GM23248 (cell line): ENCODE measurements at places on chromosomes 4 and X. TPM values are rescaled to one million over a fixed set of nuclear protein-coding genes. Genes with fewer than 3 reads are reported as not detected.

The FRMPD3 gene
- polyA plus RNA-seq: 0.03 TPM in 1 of 2 replicates, not detected in the other

The RHOH gene
- polyA plus RNA-seq: 0.24 TPM in 1 of 2 replicates, not detected in the other

The HAND2 gene
- polyA plus RNA-seq: 17.8 and 19.3 TPM in 2 replicates

The SAT1 gene
- polyA plus RNA-seq: 223 and 245 TPM in 2 replicates

The PCDH18 gene
- 114 and 119 TPM in 2 replicates for polyA plus RNA-seq

The PNMA6F gene
- not detected in 2 replicates for polyA plus RNA-seq

The SUPT20HL2 gene
- not detected in 2 replicates for polyA plus RNA-seq

The HOPX gene
- polyA plus RNA-seq: not detected in 2 replicates

The LCORL gene
- polyA plus RNA-seq: 3.9 and 5.0 TPM in 2 replicates

The INTU gene
- polyA plus RNA-seq: 1.6 and 2.3 TPM in 2 replicates

The C4orf33 gene
- 5.3 and 7.8 TPM in 2 replicates for polyA plus RNA-seq

- no peak for DNase-seq
- H3K4me3 ChIP-seq: no peak overlapping the region
Measured at GRCh38 chrX:130047416-130047815, 62.9 kb downstream of the ELF4 start.

DNA sequence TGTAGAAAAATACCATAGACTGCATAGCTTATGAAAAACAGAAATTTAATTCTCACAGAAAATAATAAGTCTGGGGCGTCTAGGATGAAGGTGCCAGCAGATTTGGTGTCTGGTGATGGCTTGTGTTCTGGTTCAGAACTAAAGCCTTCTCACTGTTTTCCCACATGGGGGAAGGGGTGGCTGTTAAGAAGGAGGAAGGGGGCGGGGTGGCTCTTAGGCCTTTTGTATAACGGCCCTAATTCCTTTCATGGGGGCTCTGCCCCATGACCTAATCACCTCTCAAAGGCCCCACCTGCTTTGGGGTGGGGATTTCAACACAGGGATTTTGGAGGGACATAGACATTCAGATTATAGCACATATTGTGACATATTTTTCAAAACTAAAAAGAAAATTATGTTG lies 173.2 kb upstream of the TECRL start:
- no peaks in the 10 kb centered on the region for H3K27me3 ChIP-seq
- DNase-seq: no peak
- H3K27ac ChIP-seq: no peak overlapping the region

- no peaks in the 10 kb centered on the region for H3K4me1 ChIP-seq
- DNase-seq: no peak
- H3K4me3 ChIP-seq: no peak overlapping the region
- H3K27ac ChIP-seq: no peak overlapping the region
Measured at GRCh38 chrX:41689711-41690110, 938 bp downstream of the GPR34 start.

- no peak overlapping the region for H3K27ac ChIP-seq
- H3K4me3 ChIP-seq: no peak overlapping the region
- H3K36me3 ChIP-seq: no peaks in the 10 kb centered on the region
Measured at GRCh38 chr4:131427000-131427399, 1722.1 kb upstream of the PCDH10 start.

GRCh38 chrX:7970428-7970827 lies 43.2 kb upstream of the PNPLA4 start:
- no peak overlapping the region for H3K27ac ChIP-seq
- DNase-seq: no peak
- H3K4me1 ChIP-seq: no peaks in the 10 kb centered on the region
- no peaks in the 10 kb centered on the region for H3K27me3 ChIP-seq
- H3K36me3 ChIP-seq: no peaks in the 10 kb centered on the region
- no peak overlapping the region for H3K4me3 ChIP-seq

GRCh38 chrX:15816886-15817285 lies 26.6 kb downstream of the ZRSR2 start:
- no peak overlapping the region for H3K27ac ChIP-seq
- no peak for DNase-seq
- H3K27me3 ChIP-seq: no peaks in the 10 kb centered on the region
- H3K36me3 ChIP-seq: peaks cover 3% of the 10 kb centered on the region; the same call in 1 of the 2 replicates
- no peak overlapping the region for H3K4me3 ChIP-seq

GRCh38 chr4:118712872-118713271 lies 27.7 kb downstream of the METTL14 start:
- H3K36me3 ChIP-seq: peaks cover 26% of the 10 kb centered on the region
- no peaks in the 10 kb centered on the region for H3K27me3 ChIP-seq
- peaks cover 14% of the 10 kb centered on the region for H3K4me1 ChIP-seq
- no peak overlapping the region for H3K4me3 ChIP-seq

DNA sequence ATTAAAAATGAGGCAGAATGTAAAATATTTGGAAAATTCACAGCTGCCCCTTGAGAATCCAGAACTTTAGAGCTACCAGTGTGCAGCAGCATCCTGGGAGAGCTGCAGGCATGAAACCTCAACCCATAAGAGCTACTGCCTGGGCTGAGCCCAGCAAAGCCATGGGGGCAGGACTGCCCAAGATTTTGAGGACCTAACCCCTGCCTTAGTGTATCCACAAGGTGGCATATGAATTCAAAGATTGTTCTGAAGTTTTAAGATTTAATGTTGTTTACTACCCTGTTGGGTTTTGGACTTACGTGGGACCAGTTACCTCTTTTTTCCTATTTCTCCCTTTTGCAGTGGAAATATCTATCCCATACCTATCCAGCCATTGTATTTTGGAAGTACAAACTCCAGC lies 26.4 kb downstream of the CASP6 start:
- no peak overlapping the region for H3K4me3 ChIP-seq
- no peaks in the 10 kb centered on the region for H3K36me3 ChIP-seq
- DNase-seq: no peak
- H3K4me1 ChIP-seq: no peaks in the 10 kb centered on the region

- no peaks in the 10 kb centered on the region for H3K27me3 ChIP-seq
- H3K4me3 ChIP-seq: no peak overlapping the region
- DNase-seq: no peak
- peaks cover 53% of the 10 kb centered on the region for H3K36me3 ChIP-seq
- H3K27ac ChIP-seq: no peak overlapping the region
Measured at GRCh38 chr4:119246177-119246733, 33.7 kb downstream of the USP53 start.

- peak; percentile 47 for DNase-seq
- no peaks in the 10 kb centered on the region for H3K27me3 ChIP-seq
- no peak overlapping the region for H3K4me3 ChIP-seq
- H3K4me1 ChIP-seq: peaks cover 18% of the 10 kb centered on the region
Measured at GRCh38 chr4:82517043-82517442, 44.7 kb downstream of the TMEM150C start.

DNA sequence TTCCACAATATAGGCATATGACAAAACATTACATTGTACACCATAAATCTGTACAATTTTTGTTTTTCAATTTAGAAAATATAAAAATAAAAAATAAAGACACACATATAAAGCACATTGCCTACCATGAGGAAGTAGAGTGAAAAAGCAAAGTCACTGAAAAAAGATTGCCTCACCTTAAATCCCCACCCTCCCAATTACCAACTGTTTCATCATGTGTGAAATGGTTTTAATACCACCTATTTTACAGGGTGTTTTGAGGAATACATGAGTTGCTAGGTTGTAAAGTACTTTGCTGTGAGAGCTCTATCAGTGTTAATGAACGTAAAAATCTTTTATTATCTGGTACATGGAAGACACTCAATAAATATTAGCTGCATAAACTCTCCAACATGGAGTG lies 373.6 kb upstream of the NDST3 start:
- no peak overlapping the region for H3K27ac ChIP-seq
- H3K27me3 ChIP-seq: no peaks in the 10 kb centered on the region
- no peaks in the 10 kb centered on the region for H3K4me1 ChIP-seq
- no peak for DNase-seq

- no peak for DNase-seq
- H3K36me3 ChIP-seq: 0 out of 2 replicates have a peak, but pooled peaks cover 6% of the 10 kb centered on the region
- no peak overlapping the region for H3K4me3 ChIP-seq
- H3K27ac ChIP-seq: no peak overlapping the region
- H3K27me3 ChIP-seq: no peaks in the 10 kb centered on the region
- peaks cover 13% of the 10 kb centered on the region for H3K4me1 ChIP-seq
Measured at GRCh38 chr4:73277201-73277600, 18.6 kb upstream of the ANKRD17 start.

DNA sequence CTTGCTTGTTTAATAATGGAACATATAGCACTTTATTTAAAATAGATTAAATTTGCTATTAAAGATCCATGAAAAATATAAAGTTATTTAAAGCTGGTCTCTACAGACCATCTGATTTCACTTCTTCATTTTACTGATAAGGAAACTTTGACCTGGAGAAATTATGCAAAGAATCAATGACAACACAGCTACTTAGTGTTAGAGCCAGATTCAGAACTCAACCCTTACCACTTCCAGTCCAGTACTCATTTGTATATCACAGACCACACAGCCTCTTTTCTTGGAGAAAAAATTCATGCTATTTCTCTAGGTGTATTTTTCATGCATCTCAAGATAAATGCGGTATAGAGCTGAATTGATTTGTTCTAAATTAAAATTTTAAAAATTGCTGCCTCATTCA lies 34.0 kb downstream of the WDFY3 start:
- H3K4me1 ChIP-seq: peaks cover 14% of the 10 kb centered on the region
- no peak for DNase-seq
- no peaks in the 10 kb centered on the region for H3K36me3 ChIP-seq
- no peaks in the 10 kb centered on the region for H3K27me3 ChIP-seq
- no peak overlapping the region for H3K4me3 ChIP-seq

DNA sequence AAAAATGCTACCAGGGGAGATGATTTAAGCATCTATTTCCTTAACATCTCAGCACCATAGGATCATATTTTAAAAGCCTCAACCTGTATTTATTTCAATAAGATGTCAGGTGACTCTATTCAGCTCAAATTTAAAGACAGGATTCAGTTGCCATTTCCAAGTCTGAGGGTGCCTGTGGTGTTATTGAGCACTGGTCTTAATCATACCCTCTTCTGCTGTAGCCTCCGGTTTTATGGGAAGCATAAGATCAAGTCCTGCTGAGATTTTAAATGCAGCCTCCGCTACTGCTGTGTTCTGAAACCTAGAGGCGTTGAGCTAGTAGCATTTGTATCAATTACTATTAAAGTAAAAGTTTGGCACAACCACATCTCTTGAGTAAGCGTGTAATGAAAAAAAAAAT lies 185.7 kb upstream of the NWD2 start:
- H3K27me3 ChIP-seq: no peaks in the 10 kb centered on the region
- no peaks in the 10 kb centered on the region for H3K36me3 ChIP-seq
- no peak overlapping the region for H3K4me3 ChIP-seq
- no peaks in the 10 kb centered on the region for H3K4me1 ChIP-seq

DNA sequence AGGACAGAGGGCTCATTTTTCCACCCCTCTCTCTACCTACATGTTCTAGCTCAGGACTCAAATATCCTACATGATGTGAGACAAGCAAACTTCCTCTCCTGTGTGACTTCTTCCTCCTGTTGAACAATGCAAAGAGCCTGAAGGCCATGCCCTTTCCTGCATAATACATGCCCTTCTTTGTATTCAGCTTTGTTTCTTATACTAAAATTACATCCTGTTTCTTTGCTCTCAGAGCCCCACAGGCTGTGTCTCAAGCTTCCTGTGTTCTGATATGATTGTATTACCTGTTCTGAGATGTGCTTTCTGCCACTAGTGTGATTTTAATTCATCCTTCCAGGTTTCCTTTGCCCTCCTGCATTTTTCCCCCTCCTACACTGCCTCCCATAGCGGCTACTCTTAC lies 166.4 kb upstream of the AFF2 start:
- H3K4me3 ChIP-seq: no peak overlapping the region
- DNase-seq: no peak
- no peaks in the 10 kb centered on the region for H3K36me3 ChIP-seq
- no peak overlapping the region for H3K27ac ChIP-seq
- H3K27me3 ChIP-seq: no peaks in the 10 kb centered on the region

GRCh38 chrX:111131572-111131971 lies 35.6 kb downstream of the PAK3 start:
- H3K27me3 ChIP-seq: no peaks in the 10 kb centered on the region
- H3K4me3 ChIP-seq: no peak overlapping the region

GRCh38 chr4:154082760-154083535 lies 294.1 kb upstream of the SFRP2 start:
- no peaks in the 10 kb centered on the region for H3K27me3 ChIP-seq
- peak; percentile 31 for DNase-seq
- H3K4me3 ChIP-seq: no peak overlapping the region
- H3K27ac ChIP-seq: no peak overlapping the region
- no peaks in the 10 kb centered on the region for H3K4me1 ChIP-seq
- H3K36me3 ChIP-seq: no peaks in the 10 kb centered on the region

- no peaks in the 10 kb centered on the region for H3K27me3 ChIP-seq
- H3K4me3 ChIP-seq: no peak overlapping the region
- H3K36me3 ChIP-seq: no peaks in the 10 kb centered on the region
- no peaks in the 10 kb centered on the region for H3K4me1 ChIP-seq
- DNase-seq: no peak
Measured at GRCh38 chrX:94524867-94525266, 850.9 kb downstream of the FAM133A start.

DNA sequence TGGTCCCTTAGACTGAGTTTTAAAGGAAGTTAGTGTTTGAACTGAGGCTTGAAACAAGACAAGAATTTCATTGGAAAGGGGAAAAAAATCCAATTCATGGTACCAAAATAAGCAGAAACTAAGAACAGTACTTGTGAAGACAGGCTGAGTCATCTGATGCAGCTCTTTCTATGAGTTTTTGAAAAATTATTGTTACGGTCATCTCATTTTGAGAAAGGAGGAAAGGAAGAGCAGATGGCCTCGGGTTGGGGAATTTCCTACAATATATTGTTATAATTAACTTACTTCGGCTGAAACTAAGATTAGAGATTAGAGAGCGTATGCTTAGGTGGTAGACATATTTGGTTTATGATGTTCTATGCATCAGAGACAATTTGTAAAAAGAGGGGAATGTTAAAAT lies 2164.8 kb upstream of the AGA start:
- H3K4me1 ChIP-seq: no peaks in the 10 kb centered on the region
- H3K36me3 ChIP-seq: no peaks in the 10 kb centered on the region
- no peak overlapping the region for H3K27ac ChIP-seq
- H3K4me3 ChIP-seq: no peak overlapping the region
- DNase-seq: no peak

- H3K27me3 ChIP-seq: no peaks in the 10 kb centered on the region
- H3K36me3 ChIP-seq: no peaks in the 10 kb centered on the region
- H3K4me1 ChIP-seq: no peaks in the 10 kb centered on the region
- peak; percentile 4 for DNase-seq
- H3K4me3 ChIP-seq: no peak overlapping the region
- H3K27ac ChIP-seq: no peak overlapping the region
Measured at GRCh38 chr4:13413729-13414437, 70.3 kb downstream of the RAB28 start.

DNA sequence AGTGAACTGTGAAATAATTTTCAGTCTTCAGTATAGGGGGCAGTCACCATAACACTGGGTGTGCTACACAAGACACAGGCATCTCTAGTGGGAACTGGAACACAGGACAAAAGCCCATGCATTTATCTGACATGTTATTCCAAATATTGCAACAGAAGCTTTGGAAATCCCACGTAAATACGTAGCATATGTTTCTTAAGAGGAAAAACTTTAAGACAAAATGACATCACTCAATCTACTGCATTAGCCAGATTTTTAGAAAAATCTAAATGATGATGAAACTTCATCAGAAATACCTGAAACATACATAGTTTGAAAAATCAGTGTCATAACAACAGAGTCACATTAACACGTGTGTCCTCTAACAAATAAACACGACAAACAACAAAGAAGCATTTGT lies 14.5 kb downstream of the SHISA3 start:
- H3K36me3 ChIP-seq: no peaks in the 10 kb centered on the region
- H3K4me1 ChIP-seq: peaks cover 28% of the 10 kb centered on the region
- 0 out of 2 replicates have a peak overlapping the region, but pooled peaks have one; percentile 9 for H3K27ac ChIP-seq
